ENCODE measurements at places on chromosomes 3 and 15. TPM values are rescaled to one million over a fixed set of nuclear protein-coding genes. Genes with fewer than 3 reads are reported as not detected.

- no peak for DNase-seq
Measured at GRCh38 chr15:61681038-61681418, 379.2 kb downstream of the VPS13C start.

DNA sequence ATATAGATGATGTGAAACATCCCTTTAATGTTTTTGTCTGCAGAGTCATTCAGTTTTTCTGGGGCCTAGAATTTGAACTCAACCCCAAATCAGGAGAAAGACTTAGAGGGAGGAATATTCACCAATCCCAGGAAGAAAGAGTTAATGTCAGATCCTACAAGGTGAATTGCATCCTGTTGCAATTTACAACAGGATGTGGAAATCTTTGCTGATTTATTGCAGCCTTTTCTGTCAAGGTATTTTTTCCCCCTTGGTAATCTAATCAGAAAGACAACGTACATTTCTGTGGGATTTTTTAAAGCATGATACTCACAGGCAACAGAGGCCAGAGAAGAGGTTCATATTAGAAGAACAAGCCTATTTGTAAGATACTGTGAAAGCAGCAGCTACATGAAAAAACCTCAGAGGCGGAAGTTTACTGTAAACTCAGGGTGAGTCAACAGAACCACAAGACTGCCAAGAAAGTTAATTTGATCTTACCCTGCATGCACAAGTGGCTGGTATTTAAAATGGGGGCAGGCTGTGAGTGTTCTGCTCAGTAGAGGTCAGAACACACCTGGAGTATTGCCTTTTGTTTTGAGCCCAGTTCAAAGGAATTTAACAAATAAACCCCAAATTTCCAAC lies 531.9 kb downstream of the AGBL1 start:
- peak; percentile 27 for DNase-seq

DNA sequence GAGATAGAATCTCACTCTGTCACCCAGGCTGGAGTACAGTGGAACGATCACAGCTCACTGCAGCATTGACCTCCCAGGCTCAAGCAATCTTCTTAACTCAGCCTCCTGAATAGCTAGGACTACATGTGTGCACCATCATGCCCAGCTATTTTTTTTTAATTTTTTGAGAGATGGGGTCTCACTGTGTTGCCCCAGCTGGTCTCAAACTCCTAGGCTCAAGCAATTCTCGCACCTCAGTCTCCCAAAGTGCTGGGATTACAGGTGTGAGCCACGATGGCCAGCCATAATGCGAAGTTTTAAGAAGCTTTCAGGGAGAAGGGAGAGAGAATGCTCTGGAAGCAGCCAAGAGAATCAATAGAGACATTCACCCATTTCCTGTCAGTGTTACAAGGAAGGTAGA lies 42.7 kb downstream of the PRKAR2A start:
- DNase-seq, result no peak

DNA sequence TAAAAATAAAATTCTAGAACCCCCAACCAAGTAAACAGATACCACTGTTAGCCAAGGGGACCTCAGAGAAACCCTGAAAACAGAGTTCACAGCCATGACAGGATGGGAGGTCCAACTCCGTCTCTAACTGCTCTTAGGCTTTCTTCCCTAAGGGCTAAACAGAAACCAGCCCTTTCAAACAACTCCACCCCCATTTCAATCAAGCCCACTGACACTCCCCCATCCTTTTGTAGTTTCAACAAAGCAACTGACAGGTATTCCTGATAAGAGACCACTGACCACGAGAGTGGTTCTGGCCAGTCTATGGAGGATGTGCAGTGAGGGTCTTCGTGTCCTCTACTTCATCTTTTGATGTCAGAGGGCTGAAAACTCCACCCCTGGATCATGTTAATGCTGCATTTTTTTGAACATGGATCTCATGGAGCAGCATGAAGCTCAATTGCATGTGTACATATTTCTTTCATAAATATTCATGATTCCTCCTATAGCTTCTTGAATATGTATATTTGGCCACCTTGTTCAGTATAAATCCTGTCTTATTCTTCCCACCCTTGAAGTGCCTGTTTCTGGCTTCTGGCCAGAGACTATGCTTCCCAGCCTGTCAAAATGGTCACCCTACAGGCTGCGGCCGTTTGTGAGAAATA lies 222.6 kb downstream of the OSBPL10 start:
- DNase-seq, result no peak

DNA sequence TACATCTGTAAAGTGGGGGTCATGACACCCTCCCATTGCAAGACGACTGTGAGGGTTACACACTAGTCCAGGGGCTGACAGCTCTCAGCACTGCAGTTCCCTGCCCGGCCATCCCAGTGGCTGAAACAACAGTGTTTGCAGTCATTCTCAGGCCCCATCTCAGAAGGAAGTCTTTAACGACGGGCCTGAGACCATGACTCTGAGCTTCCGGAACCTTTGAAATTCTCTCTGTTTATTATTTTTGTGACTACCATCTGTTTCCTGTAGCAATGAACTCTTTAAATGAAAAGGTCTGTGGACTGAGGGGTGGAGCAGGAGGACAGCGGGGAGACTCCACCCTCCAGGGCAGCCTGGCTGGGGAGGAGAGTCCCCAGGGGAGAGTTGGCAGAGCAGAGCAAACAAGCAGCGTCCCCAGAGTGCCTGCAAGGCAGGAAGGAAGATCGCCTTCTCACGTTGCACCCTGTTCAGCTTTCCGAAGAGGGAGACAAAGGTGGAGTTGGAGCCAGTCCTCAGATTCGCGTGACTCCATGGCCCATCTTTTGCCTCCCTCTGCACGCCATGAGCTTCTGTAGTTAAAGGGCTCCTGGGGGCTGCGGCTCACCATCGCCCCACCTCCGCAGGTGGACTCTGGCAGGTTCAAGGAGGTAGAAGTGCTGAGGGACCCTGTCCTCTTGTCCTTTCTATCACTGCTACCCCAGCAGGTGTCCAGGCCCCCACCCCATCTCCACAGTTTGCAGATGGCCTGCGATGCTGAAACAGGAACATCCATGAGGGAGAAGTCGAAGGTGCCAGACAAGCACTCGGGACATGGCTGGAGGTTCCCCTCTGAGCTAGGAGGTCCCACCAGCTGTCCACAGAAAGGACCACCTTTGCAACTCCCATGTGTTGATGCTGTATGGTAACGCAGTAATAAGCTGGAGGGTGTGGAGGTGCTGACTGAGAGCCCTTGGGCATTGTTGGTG lies 525.8 kb upstream of the PROK2 start:
- peak; percentile 37 for DNase-seq

DNA sequence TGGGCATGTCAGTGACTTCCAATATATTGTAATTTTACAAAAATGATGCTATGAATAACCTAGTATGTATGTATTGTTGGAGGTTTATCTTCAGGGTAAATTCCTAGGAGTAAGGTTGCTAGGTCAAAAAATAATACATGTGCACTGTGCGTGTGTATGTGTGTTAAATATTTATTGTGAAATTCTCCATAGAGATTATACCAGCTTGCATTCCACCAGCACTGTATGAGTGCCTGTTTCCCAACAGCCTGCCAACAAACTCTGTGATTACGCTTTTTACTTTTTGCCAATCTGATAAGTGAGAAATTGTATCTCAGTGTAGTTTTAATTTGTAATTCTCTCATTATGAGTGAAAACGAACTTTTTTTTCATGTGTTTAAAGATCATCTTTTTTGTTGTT lies 12.6 kb upstream of the IGF2BP2 start:
- DNase-seq, result no peak

DNA sequence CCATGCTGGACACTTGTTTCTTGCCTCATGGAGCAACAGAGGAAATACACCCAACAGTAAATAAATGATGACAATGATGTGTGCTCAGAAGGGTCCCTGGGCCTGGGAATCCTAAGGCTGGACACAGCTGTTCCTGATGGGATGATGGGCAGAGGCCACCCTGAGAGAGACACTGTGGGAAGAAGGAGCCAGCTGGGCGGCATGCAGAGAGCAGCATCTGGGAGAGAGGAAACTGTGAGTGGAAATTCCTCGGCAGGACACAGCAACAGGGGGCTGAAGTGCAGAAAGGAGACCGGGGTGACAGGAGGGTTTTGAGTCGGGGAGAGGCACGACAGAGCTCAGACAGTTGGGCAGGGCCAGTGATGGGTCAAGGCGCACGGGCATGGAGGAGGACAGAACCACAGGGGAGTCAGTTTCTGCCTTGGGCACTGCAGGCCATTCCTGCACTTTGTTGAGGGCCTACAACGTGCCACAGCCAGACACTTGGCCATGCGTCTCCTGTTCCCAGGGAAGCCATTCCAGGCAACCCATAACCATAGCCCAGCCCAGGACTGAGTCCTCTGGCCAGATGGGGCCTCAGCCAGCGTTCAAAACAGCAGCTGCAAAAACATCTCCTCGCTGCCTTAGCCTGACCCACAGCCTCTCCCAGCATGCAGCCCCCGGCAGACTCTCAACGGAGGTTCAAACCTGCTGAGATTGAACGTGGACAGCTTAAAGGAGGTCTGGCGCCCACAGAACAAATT lies 36.7 kb upstream of the SLC6A1 start:
- no peak for DNase-seq

DNA sequence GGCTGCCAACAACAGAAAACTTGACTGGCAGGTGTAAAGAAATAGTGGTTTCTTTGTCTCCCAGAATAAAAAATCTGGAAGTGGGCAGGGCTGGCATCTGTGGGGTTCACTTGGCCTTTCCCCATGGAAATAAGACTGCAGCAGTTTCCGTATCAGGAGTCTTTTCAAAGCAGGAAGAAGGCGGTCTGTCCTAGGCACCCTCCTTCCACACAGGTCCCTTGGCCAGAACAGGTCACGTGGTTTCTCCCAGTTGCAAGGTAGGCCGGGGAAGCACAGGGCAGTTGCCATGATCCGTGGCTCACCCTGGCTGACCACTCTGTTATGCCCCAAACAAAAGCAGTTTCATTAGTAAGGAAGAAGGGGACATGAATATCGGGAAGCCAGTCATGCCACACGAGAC lies 45.4 kb downstream of the ZDHHC19 start:
- no peak for DNase-seq

DNA sequence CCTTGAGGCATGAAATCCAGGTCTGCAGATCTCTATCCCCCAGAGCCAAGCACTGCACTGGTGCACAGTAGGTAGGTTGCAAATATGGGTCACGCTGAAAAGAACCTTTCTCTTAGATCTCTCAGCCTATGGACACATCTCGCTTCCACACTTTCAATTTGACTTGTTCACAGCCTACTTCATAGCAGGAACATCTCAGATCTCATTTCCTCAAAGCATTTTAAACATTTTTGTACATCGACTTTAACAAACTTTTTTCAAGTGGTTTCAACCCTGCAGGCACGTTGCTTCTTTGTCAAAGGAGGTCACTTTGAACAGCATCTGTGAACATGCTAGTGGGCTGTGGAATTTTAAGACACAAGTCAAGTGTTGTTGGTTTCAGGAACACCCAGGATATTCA lies 76.0 kb downstream of the SLC12A8 start:
- DNase-seq, result no peak

DNA sequence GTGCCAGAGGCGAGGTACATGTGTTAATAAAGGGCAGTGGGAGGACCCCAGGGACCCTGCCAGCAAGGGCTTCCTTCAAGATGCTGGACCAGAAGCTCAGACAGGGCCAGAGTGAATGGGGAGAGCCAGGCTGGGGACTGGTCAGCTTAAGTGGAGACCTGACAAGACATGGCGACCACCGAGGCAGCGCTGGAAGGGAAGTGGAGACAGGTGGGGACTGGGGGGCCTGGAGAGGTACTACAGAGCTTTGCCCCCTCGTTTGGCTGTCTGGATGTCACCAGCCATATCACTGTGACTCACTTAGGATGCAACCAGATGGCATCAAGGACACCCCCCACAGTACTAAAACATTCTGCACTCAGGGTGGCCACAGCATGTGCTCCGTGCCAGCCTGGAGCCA lies 97.9 kb downstream of the ADCY5 start:
- DNase-seq, result no peak

DNA sequence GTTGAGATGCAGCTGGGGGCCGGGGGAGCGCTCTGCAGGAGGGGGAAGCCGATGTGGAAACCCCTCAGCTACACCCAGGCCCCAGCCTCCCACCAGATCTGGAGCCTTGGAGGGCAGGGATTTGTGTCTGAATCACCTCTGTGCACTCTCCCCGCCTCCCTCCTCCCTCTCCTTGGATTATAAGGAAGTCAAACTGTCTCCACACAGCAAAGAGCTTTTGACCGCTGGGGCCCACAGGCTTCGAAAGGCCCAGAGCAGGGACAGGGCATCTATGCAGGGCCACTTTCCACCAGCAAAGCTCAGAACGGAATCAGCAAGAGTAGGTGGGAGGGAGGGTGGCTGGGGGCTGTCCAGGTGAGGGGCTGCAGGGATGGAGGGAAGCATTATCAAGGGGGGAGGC lies 68.9 kb downstream of the IQSEC1 start:
- DNase-seq, result no peak

- DNase-seq, result no peak
Measured at GRCh38 chr3:6737630-6738029, 123.3 kb upstream of the GRM7 start.

- DNase-seq, result no peak
Measured at GRCh38 chr3:61152071-61152470, 99.2 kb downstream of the FHIT start.

- no peak for DNase-seq
Measured at GRCh38 chr3:105885256-105885655, 16.4 kb upstream of the CBLB start.

GPR87 gene
- 1.1 TPM for total RNA-seq

COL8A1 gene
- total RNA-seq, result not detected

CNTN3 gene
- total RNA-seq, result not detected
